ENCODE measurements at places on chromosomes 16 and 17. TPM values are rescaled to one million over a fixed set of nuclear protein-coding genes. Genes with fewer than 3 reads are reported as not detected.

DNA sequence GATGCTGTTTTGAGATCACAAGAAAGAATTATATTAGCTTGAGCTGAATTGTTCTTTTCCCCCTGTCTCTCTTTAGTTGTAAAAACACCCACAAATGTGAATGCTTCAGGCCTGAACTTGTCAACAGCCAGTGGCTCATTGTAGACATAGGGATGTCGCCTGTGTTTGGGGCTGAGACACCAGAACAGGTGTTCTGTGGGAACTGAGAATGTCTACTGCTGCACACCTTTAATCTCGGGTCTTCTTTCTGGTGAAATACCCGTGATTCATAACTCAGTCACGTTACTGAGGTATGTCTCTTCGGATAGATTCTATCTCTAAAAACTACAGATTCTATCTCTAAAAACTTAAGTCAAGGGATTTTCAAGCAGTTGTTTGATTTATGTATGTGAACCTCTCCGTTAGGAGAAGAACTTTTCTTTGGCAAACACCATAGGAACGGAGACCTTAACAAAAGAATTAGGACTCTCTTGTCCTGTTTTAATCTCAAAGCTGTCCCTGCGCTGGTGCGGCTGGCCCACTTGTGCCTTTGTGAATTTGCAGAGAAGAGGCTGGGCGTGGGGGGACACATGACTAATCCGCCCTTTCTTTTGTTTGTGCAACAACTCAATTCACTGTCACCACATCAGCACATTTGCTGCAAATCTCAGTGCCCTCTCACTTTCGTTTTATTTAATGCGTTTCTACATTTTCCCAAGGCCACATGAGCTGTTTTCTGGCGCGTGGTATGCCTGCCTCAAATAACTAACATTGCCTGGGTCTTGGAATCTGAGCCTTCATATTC is 643.0 kb downstream of the MAF start:
- no peak for DNase-seq

Gene CENPT
- 65.9 TPM for total RNA-seq

- DNase-seq: no peak
These were observed 204.9 kb downstream of the AXIN2 start for GRCh38 chr17:65356536-65356935.

Gene PDILT
- not detected for total RNA-seq

- no peak for DNase-seq
These were observed 93.7 kb downstream of the TANGO6 start for GRCh38 chr16:68936736-68937631.

DNA sequence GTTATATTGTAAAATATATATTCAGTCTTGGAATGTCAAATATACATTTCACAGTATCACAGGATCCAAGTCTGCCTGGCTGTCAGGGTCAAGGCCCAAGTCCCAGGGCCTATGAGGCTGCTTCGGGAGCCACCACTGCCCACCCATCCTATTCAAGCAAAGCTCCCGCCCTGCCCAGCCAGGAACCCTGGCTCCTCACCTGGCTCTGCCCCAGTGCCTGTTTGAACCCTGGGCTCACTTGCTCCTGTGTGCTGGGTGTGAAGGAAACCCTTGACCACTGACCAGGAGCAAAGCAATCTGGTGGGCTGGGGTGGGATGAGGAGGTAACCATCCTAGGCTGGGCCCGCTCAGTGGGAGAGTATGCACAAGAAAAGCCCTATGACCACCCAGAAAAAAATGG is 27.0 kb downstream of the ITGAE start:
- DNase-seq: no peak

DNA sequence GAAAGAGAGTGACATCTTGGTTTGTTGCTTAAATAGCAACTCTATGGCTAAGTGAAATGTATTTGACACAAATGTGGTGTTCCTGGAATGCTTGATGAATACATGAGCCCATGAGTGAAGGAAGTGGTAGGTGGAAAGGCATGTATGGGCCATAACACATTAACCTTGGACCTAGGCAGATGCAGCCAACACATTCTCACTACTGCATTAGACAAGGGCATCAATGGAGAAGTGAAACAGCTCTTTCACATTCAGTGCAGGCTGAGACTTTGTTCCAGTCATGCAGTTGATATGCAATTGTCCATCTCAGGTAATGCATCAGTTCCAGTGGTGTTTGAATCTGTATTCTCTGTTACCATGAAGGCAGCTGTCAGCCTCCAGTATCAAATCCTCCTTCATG is 133.6 kb downstream of the HS3ST3B1 start:
- no peak for DNase-seq

DNA sequence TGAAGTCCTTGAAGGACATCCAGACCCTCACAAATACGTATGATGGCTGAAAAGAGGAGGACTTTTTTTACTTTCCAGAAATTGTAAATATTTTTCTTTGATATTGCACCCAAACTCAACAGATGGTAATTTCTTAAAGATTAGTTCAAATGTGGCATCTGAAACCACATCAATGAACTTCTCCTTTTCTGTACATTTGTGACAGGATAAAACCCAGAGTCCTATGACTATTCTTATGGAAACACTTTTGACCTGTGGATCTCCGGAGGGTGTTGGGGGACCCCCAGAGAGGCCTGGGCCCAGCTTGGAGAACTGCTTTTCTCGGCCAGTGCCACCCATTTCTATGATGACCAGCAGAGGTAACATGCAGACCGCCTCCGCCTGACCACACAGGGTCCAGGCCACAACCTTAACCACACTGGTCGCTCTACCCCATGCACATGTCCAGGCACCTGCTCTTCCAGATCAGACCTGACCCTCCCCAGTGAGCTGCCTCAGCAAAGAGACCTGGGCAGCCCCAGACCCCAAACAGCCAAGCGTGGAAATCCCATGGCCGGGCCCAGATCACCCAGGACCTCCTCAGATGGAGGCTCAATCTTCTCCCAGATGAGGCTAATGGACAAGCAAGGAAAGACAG is 22.7 kb downstream of the RPH3AL start:
- no peak for DNase-seq

DNA sequence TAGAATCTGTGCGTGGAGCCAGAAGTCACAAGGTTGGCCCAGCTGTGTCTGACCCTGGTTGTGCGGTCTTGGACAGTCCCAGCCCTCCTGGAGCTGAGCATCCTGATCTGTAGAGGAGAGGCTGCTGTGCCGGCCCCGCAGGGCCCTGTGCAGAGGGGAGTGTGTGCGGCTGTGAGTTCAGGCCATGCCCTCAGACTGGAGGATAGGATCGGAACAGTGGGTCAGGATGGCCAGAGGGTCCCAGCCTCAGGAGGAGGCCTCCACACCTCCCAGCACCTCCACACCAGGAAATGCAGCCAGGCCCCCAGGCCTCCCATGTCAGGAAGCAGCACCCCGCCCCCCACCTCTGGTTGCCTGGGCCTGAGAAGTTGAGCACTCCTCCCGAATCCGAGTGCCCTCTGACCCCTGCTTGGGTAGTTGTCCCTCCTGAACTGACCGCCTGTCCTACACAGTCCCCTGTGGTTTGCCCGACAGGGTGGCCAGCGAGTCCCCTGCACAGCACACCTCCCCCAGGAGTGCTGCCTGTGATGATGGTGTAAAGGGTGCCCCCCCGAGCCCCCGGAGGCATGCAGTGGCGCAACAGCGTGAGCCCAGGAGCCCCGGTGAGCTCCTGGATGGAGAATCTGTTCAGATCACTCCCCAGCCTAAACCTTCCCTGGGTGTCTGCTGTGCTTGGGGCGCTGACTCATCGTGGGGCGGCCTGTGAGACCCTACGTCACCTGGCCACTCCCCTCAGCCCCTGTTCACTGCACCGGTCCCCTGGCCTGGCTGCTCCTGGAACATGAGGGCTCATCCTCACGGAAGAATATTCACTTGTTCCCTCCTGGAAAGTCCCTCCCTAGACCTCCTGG is 285.2 kb downstream of the SEC14L1 start:
- DNase-seq: peak; percentile 82

DNA sequence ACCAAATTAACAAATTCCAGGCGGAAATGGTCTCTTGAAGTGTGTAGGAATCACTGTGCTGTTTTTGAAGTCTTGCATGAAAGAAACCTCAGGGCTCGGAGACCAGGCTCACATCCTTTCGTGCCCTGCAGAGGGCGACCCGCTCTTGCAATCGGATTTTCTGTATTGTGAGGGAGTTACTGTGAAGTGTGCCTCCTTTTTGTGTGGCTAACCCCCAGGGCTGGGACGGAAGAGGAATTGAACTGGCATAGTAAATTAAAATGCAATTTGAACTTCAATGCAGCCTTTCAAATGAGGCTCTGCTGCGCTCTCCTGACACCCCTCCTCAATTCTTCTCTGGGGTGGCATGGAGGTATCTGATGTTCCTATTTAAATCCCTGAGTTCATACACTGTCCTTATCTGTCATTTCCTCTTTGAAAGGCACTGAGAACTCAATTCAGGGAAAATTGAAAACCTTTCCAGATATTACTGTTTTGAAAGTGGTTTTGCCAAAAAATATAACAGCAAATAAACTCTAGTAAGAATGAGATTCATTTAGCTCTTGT is 51.5 kb upstream of the MGAT5B start:
- DNase-seq: peak; percentile 88

Gene PMFBP1
- 1.6 TPM for total RNA-seq

Gene BRIP1
- 18.3 TPM for total RNA-seq
